ENCODE measurements at places on chromosomes 6 and 20. TPM values are rescaled to one million over a fixed set of nuclear protein-coding genes. Genes with fewer than 3 reads are reported as not detected.

GRCh38 chr6:156390621-156391020 is 386.6 kb upstream of the ARID1B start:
- DNase-seq: no peak

DNA sequence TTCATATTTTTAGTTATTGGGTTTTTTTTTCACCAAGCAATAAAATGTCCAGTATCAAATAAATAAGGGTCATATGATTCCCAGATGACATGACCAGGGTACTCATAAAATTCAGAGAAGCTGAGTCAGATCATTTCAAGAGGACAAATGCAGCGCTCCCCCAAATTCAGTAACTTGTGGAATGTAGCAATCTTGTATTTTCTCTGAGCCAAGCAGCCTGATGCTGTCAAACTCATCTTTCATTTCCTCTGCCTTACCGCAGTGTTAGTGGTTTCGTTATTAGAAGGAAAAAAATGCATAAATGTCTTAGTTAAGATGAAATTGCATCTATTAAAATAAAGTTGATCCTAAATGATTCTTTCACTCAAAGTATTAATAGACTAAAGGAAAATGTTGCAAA is 57.8 kb upstream of the EDN1 start:
- peak; percentile 83 for DNase-seq

DNA sequence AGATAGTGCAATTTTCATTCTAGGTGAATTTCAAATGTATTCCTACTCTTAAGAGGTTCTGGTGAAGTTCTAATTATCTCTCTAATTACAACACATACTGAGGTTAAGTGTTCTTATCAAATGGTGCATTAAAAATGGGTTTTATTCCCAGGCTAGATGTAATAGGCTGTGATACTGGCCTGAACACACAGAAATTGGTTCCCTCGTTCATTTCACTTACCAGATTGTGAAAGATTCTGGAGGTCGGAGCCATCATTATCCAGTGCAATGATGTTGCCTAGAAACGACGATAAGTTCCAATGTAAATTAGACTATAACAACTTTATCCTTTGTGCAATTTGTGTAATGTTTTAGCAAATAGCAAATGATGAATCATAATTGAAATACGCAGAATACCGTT is 172.6 kb upstream of the SOX4 start:
- no peak for DNase-seq

GRCh38 chr20:4041748-4042411 is 26.5 kb upstream of the RNF24 start:
- peak; percentile 98 for DNase-seq

DNA sequence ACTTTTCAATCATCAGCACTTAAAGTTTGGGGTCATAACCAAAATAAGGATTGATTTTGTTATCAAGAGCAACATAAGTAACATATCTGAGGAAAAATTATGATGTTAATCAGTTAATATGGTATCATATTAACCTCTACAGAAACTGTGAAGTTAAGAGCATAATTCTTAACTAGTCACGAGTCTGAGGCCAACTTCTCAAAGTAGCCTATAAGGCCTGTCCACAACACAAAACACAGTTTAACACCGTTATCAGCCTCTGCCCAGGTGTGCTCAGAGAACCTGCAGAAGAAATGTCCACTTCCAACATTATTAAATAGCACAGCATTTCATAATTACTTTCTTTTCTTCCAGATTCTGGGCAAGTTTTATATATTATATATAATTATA is 1.1 kb downstream of the STX7 start:
- no peak for DNase-seq

GRCh38 chr6:47147836-47148344 is 105.8 kb upstream of the ADGRF1 start:
- DNase-seq: no peak

DNA sequence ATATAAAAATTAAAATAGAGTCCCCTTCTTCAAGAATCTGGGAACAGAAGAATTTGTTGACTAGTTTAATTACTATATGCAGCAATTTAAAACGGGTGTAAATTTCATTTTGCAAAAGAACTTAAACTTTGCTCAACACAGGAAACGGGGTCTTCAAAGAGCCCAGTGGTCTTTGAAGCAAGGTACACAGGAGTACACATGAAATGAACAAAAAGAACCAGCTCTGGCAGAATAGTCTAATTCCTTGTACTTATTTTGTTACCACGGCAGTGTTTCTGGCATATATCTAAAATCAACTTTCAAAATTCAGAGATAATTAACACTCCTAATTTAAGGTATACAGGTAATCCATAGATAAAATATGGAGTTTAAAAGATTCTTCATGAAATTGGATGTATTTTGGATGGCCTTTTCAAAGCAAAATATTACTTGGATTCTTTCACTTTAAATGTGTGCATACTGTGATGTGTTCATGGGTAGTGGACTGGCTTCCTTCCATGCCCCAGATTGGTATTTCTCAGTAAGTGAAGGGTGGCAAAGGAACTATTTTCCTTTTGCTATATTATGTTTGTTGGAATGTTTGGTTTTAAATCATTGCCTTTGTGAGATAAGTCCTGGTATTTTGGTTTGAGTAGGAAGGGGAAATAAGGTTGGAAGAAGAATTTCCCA is 96.8 kb upstream of the THEMIS start:
- no peak for DNase-seq

DNA sequence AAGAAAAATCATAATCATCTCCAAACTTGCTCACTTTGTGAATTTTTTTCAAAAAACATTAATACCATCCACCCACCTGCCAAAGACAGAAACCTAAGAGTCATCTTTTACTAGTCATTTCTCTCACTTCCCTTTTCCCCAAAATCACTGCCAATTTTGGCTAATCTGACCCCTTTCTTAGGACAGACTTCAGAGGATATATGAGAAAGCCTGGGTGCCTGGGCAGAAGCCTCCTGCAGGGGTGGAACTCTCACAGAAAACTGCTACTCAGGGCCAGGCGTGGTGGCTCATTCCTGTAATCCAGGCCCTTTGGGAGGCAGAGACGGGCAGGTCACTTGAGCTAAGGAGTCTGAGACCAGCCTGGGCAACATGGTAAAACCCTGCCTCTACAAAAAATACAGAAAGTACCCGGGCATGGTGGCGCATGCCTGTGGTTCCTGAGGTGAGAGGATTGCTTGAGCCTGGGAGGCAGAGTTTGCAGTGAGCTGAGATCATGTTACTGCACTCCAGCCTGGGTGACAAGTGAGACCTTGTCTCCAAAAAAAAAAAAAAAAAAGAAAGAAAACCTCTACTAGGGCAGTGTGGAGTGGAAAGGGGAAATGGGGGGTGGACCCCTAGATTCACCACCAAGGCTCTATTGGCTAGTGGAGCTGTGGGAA is 3.8 kb downstream of the DEK start:
- DNase-seq: peak; percentile 49

- DNase-seq: no peak
Observed at GRCh38 chr6:166492092-166492741, 94.3 kb downstream of the RAMACL start.

GRCh38 chr20:12949429-12949980 is 59.3 kb upstream of the SPTLC3 start:
- peak; percentile 28 for DNase-seq

DNA sequence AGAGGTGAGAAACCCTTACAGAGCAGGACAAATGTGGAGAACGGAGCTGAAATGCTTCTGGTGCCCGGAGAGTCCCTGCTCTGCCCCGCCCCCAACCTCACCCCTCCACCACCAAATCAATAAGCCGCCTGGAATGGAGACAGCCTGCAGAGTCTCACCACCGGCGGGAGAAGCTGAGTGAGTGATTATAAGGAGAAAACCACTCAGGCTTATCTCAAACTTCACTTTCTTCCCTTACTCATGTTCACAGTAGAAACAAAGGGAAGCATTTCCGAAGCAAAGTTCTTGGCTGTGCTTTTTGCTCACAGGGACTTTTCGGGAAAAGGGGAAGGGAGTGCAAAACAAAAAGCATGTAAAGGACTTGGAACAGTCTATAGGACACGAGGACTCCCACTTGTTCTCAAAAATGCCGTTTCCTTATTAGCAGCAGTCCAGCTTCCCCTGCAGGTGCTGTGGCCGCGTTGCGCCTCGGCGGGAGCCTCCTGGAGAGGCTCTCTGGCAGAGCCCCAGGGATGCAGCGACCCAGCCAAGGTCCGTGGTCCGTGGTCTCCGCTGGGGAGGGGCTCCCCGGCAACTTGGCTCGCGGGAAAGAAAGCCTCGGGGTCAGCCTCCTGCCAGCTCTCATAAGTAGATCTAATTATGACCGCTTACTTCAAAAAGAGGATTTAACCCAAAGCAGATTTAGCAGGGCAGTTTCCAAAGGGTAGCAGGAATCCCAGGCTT is 64.8 kb upstream of the TMEM30A start:
- DNase-seq: peak; percentile 42

DLK2 gene
- total RNA-seq: 0.68 TPM

ADGRF4 gene
- 1.4 TPM for total RNA-seq

JPH2 gene
- total RNA-seq: 18.1 TPM

CST5 gene
- 0.41 TPM for total RNA-seq

TCP11 gene
- not detected for total RNA-seq
